MG63 (cell line): ENCODE measurements at places on chromosomes 2 and 18. TPM values are rescaled to one million over a fixed set of nuclear protein-coding genes. Genes with fewer than 3 reads are reported as not detected.

The MEP1B gene
- 0.20 TPM in 1 of 2 replicates, not detected in the other for total RNA-seq

The NOL4 gene
- not detected in 2 replicates for total RNA-seq

The MAL gene
- not detected in 2 replicates for total RNA-seq

The PKDCC gene
- total RNA-seq: 24.0 and 36.0 TPM in 2 replicates

The SPRED2 gene
- 1.7 and 3.8 TPM in 2 replicates for total RNA-seq
